Suprapubic skin (tissue), 4 donors: ENCODE measurements at places on chromosomes 2 and 18. TPM values are rescaled to one million over a fixed set of nuclear protein-coding genes. Genes with fewer than 3 reads are reported as not detected.
A peak's percentile ranks its signal among the peaks of the same experiment; 100 is the strongest.

DSG1 gene
- total RNA-seq = 1,743 TPM

VWC2L gene
- total RNA-seq = not detected

GRCh38 chr2:113848758-113849415 is 41.0 kb upstream of the ACTR3 start:
- H3K4me1 ChIP-seq = peaks cover 6% of the 10 kb centered on the region
- no peaks in the 10 kb centered on the region for H3K36me3 ChIP-seq
- DNase-seq = no peak
- H3K27ac ChIP-seq = peak overlapping the region; percentile 29
- H3K27me3 ChIP-seq = no peaks in the 10 kb centered on the region

DNA sequence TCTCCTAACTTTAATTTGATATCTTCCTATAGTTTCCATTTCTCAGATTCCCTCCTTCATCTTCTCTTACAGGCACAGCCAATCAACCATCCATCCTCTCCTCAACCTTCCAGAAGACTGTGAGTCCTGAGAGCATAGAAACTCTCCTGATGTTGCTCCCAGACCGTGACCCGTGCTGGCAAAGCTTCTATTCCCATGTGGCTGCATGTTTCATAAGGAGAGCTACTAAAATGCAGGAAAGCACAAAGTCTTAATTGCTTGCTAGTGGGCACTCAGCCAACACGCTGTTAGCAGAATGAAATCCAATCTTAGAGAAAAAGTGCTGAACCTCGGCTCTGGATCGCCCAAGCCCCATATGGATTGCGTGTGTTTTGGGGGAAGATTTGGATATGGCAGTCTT is 1244.7 kb upstream of the ZEB2 start:
- DNase-seq = no peak
- H3K4me3 ChIP-seq = no peak overlapping the region
- no peak overlapping the region for H3K27ac ChIP-seq
- no peaks in the 10 kb centered on the region for H3K36me3 ChIP-seq
- H3K27me3 ChIP-seq = no peaks in the 10 kb centered on the region

- H3K27ac ChIP-seq = no peak overlapping the region
- H3K27me3 ChIP-seq = no peaks in the 10 kb centered on the region
- H3K4me3 ChIP-seq = no peak overlapping the region
- DNase-seq = no peak
- no peaks in the 10 kb centered on the region for H3K4me1 ChIP-seq
Measured at GRCh38 chr18:34844072-34844471, 134.0 kb downstream of the DTNA start.

DNA sequence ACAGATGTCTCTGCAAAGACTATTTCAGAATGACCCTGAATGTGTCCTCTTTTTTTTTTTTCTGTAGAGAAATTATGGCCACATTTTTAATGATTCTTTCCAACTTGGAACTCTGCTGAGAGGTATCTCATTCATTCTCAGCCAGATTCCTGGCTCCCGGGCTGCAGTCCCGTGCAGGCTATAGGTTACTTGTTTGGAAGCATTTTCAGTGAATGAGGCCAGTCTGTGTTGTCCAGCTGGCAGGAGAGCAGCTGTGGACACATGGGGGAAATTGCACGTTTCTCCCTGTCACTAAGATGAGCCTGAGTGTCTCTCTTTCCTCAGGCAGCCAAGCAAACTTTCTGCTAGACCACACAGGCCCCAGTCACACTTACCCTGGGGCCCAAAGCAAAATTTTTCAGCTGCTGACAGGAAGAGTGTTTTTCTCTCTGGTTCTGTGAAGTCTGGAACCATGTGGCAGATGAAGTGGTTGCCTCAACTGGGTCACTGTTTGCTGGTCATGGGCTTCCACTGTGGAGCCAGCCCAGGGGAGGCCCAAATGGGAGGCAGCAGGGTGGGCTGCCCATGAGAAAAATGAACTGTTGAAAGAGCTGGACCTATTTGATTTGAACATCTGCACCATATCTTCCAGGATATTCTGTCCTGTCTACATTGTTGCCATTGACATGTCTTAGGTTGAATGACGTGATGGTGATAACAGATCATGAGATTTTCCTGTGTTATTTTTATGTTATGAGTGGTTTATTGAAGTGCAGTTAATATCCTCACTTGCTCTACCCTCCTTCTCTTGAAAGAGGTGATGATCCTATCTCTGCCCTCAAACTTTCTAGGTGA is 431.2 kb downstream of the LPIN1 start:
- H3K27me3 ChIP-seq = peaks cover 3% of the 10 kb centered on the region
- H3K4me3 ChIP-seq = no peak overlapping the region
- DNase-seq = no peak
- peaks cover 20% of the 10 kb centered on the region for H3K4me1 ChIP-seq
